ENCODE measurements at places on chromosomes 12 and 14.

DNA sequence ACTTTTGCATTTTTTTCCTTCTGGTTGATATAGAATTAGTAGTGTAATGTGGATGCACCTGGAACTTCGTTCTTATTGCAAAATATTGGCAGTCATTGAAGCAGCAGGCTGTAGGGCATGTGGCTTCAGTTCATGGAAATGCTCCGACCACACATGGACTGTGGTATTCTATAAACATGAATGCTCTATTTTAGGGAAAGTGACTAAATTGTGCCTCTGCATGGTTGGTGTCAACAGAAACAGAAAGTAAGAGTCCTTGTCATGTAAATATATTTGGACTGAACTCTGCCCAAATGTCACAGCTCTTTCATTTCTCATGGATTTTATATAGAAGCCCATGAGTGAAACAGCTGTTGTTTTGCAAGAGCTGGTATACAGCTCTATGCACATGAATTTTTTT, 917.0 kb downstream of the LRFN5 start:
- no peak for DNase-seq

DNA sequence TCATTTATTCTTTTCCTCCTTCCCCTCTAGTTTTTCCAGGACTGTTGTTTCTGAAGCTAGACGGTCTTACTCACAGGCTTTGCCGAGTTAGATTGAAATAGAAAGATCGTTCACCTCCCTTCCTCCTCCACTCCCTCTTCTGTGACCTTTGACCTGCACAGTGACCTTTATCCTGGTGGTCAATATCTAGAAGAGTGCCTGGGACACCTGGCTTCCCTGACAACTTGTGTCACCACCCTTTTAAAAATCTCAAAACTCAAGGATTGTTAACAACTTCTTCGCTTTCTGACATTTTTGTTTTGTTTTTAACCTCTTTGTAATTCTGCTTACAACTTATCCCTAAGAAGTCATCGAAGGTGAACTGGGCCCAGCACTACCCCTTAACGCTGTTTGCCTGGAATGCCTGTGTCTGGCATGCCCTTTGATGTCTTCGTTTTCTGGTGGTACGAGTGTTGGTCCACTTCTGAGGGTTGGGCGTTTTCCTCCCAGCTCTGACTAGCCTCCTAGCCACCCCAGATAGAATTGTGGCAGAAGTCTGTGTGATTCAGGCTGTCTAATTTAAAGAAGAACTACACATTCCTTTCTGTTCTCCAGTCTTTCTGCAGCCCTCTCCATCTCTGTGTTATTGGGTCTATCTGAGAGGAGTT, 2.8 kb upstream of the KRT75 start:
- DNase-seq: no peak

GRCh38 chr12:131721548-131721947, 10.7 kb downstream of the SFSWAP start:
- no peak for DNase-seq

DNA sequence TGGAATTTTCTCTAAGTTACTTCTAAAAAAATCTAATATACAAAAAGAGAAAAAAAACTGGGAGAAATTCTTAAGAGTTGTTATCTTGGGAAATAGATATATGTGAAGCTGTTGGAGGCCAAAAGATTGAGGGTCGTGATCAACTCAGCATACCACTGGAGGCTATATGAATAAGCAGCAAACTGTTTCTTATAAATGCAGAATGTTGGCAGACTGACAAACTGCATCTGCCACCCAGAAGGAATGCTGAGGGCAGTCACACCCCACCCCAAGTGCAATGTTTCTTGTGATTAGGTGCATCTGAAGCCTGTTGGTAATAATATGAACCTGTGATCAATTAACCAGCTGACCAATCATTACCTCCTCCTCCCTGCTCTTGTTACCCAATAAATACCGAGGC, 818.6 kb upstream of the MGAT4C start:
- DNase-seq: no peak

- DNase-seq: no peak
These were observed 278.1 kb upstream of the SOX5 start for GRCh38 chr12:24227551-24227950.

GRCh38 chr12:118999107-118999506, 17.8 kb downstream of the SRRM4 start:
- DNase-seq: no peak

- DNase-seq: no peak
These were observed 69.0 kb downstream of the SSPN start for GRCh38 chr12:26264215-26264838.

GRCh38 chr14:35339761-35340406, 47.7 kb downstream of the PSMA6 start:
- DNase-seq: no peak

GRCh38 chr14:103207388-103208072, 84.3 kb downstream of the TNFAIP2 start:
- DNase-seq: no peak

- DNase-seq: no peak
These were observed 196.9 kb downstream of the BCL11B start for GRCh38 chr14:99075061-99075460.

- DNase-seq: no peak
These were observed 42.4 kb downstream of the RDH12 start for GRCh38 chr14:67744046-67744445.

GRCh38 chr12:103652808-103653207, 65.7 kb downstream of the STAB2 start:
- no peak for DNase-seq

GRCh38 chr12:6950811-6951540, at the start of gene PTPN6:
Gene PTPN6 (plus strand): TSS chr12:6951356. CDS start chr12:6951513, 157 bp downstream.
- peak; percentile 75 for DNase-seq

DNA sequence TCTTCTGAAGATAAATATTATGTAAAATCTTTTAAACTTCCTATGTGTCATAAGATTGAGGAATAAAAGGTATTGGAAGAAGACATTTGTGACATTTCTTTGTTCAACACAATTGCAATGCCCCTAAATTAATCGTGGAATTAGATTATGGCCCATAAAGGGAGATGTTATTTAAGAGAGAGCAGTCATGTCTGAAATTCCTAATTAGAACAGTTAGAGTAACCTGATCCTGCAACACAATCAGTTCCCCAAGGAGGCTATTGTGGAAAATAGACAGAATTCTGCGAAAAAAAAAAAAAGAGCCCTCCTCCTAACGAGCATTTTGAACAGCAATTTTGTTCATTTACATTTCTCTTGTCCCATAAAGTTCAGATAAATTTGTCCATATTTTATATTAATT, 339.5 kb downstream of the PAWR start:
- DNase-seq: no peak

- no peak for DNase-seq
These were observed 56.4 kb downstream of the IFT81 start for GRCh38 chr12:110180591-110181005.

GRCh38 chr12:90622431-90622830, 332.5 kb downstream of the CCER1 start:
- no peak for DNase-seq

DNA sequence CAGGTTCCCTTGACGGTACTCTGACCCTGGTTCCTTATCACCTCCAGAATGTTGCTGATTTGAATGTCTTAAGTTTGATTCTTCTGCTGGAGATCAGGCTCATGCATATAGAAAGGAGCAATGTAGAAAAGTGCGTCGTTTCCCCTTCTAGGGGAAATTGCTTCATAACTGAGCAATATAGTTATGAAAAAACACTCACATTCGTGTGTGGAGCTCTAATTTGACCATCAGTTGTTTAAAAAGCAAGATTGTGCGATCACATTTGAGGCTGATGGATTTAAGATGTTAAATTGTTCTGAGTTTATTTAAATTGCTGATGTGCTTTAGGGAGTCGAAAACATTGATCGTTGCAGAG, 19.2 kb downstream of the PELI2 start:
- DNase-seq: no peak

DNA sequence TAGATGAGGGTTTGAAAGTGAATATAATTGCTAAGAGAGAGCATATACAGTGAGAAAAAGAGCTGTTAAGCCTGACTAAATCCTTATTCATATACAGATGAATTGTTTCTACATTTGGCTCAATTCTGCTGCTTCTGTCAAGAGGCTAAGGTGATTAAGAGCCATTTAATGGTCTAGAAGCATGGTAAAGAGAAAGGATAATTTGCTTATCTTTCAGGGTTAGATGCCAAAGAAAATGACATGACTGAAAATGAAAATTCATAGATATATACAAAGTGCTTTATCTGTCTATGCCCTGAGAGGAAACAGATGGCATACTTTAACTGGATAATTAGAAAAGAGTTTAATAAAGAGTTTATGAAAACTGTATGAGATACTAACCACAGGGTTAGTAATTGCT, 834.9 kb downstream of the SLC6A15 start:
- DNase-seq: no peak

DNA sequence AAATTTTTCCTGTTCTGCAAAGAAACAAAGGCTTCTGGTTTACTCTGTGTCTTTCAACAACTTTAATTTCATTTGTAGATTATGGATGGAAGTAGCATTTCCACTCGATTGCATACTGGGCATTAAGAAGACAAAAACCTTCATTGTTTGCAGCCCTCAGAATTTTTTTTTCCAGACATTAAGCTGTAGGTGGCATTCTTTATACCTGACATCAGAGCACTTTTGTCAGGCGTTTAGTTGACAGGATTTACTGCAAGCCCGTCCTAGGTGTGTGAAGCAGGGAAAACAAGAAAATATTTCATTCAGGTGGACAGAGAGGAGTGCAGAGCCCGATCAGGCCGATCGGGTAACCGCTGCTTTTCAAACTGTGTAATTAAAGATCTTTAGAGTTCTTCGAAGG, 107.5 kb downstream of the TMEM260 start:
- no peak for DNase-seq

DNA sequence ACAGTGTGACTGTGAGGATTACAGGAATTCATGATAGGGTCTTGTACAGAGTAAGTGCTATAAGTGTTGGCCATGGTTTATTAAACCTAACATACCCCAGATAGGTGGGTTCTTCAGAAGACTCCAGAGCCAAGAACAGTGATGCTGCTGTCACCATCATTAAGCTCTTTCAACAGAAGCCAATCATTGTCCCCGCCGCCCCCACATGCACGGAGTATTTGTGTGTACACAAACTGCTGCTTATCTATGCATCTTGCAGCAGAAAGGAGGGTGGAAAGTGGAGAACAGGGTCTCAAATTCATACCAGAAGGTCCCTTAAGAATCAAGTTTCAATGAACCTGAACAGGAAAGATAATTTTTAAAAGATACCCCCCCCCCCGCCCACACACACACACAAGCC, 51.2 kb downstream of the TMCC3 start:
- DNase-seq: no peak

DNA sequence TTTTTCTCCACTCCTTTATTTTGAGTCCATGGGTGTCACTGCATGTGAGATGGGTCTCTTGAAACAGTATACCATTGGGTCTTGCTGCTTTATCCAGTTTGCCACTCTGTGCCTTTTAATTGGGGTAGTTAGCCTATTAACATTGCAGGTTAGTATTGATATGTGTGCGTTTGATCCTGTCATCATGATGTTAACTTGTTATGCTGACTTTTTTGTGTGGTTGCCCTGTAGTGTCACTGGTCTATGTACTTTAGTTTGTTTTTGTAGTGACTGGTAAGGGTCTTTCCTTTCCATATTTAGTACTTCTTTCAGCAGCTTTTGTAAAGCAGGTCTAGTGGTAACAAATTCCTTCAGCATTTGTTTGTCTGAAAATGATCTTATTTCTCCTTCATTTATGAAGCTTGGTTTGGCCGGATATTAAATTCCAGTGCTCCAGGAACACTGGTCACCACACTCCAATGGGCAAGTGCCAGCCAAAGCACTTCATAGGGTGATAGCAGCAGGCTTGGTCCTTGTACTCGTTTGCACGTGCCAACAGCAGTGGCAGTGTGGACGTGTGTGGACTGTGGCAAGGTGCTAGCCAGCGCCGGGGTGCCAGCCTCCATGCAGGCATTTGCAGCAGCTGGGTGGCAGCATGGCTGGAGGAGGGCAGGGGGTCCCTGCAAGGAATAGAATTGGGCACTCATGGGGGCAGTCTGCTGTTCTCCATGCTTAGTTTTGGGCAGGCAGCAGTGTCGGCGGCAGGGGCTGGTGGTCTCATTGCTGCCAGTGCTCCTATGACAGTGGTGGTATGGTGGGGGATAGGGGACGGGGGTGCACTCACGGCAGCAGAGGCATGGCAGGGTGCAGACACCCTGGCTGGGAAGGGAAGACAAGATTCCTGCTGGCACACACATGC, 53.5 kb downstream of the FRS2 start:
- no peak for DNase-seq

- no peak for DNase-seq
These were observed 26.4 kb downstream of the AEBP2 start for GRCh38 chr12:19465711-19466110.

DNA sequence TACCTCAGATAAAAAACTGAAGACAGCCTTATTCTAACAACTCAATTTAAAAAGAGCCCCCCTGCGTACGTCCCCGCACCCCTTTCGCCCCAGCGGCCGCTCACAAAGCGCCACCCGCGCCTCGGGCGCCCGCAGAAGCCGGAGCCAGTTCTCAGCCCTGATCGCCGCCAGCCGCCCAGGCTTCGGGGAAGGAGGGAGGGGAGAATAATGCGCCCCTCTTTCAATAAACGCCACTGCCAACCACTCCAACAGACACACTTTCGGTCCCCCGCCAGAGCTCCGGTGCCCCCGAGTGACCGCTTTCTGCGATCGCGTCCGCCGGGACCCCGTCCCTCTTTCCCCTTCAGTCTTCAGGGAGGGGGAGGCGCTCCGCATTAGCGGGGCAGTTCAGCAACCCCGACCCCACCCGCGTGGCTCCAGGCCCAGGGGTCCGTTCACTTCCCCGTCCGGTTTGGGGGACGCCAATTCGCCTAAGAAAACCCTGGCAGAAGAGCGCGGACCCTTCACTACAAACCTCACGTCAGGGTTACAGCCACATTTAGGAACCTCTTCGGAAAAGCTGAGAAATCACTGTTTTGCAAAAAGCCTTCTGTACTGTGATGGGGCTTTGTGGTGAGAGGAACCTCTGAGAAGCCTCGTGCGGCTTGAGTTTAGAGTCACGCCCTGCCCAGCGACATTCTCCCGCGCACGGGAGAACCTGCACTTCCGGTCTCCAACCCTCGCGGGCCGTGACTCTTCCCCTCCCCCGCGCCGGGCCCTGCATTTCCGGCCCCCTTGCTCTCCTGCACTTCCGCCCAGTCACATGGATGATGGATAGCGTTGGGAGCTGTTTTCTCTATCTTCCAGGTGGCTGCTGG, 18.7 kb downstream of the FOXG1 start:
- no peak for DNase-seq

- DNase-seq: no peak
These were observed 79.0 kb downstream of the DCAF5 start for GRCh38 chr14:69073915-69074314.

- DNase-seq: no peak
These were observed 500.1 kb upstream of the CCDC196 start for GRCh38 chr14:65986041-65986440.

DNA sequence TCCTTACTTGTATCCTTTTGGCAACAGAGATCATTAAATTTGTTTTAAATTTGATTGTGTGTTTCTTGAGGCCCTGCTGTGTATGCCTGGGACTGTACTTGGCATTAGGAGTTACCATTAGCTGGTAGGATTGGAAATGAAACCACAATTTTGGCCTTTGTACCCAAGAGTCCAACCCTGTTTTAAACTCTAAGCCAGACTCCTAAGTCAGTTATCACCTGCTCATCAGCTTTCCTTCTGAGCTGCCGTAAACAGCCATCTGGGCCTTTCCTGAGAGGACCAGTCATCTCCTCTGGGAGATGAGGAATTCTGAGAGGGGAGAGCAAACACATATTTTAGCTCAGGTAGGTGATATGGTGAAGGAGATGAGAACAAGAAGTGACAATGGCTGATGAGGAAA, 74.3 kb upstream of the SRSF5 start:
- no peak for DNase-seq
